Forelimb muscle (tissue), 1 donor: ENCODE measurements at places on chromosomes 13 and 19. TPM values are rescaled to one million over a fixed set of nuclear protein-coding genes. Genes with fewer than 3 reads are reported as not detected.

DNA sequence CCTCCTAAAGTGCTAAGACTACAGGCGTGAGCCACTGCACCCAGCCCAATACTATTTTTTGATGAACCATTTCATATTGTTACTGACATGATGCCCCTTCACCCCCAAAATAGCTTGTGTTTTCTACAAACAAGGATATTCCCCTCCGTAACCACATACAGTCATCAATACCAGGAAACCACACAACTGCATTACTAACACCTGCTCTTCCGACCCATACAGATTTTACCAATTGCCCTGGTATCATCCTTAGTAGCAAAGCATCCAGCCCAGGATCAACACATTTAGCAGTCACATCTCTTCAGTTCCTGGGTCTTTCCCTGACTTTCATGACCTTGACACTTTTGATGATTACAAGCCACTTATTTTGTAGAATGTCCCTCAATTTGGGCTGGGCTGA lies 33.6 kb downstream of the KCTD15 start:
- DNase-seq, result no peak

The PRR20B gene
- not detected for polyA plus RNA-seq

The SLC6A16 gene
- polyA plus RNA-seq, result 1.0 TPM

The CTXN1 gene
- polyA plus RNA-seq, result 2.0 TPM

DNA sequence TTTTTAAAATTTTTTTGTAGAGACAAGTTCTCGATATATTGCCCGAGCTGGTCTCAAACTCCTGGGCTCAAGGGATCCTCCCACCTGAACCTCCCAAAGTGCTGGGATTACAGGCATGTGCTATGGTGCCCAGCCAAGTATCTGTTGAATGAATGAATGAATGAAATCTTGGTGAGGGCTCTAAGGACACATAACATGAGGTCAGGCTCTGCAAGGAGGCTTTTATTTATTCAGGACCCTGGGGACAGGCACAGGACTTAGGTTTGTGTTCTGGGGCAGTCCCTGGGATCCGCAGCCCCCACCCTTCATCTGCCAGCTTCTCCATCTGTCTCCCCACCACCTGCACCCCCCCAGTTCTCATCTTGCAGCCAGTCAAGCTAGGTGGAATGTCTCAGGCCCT lies 4.6 kb downstream of the PTGIR start:
- DNase-seq, result no peak

The KLK4 gene
- not detected for polyA plus RNA-seq

DNA sequence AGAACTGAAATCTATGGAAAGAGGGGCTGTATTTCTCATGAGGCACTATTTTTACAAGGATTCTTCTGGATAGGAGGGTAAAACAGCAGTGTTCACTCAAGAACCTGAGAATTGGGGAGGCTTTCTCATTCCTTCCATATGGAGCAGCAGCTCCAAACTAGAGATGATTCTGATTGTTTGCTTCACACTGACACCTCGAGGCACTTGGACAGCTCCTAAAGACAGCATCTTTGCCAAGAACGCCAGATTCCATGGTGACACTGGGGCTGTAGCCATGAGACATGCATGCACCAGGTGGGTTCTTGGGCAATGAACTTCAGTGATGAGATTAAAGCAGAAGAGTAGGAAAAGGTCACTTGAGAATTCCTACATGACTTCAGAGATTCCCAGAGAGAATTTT lies 361.5 kb upstream of the HTR2A start:
- no peak for DNase-seq

The EDNRB gene
- polyA plus RNA-seq, result 9.1 TPM

DNA sequence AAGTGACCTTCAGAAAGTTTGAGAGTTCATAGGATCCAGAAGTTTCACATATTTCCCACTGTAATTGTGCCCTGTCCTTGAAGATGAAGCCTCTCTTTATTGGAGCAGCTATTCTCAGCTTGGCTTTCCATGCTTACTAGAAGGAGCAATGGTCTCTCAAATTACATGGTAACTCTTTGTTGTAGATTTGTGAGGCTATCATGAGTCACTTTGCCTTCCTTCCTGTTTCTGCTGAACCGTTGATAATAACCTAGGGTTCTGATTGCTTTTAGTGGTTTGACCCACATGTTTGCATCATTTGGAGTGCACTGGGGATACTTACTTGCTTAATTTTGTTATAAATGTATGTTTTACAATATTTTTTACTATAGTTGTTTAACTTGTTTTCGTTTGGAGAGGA lies 772.9 kb upstream of the SLITRK6 start:
- no peak for DNase-seq

The COX7A1 gene
- polyA plus RNA-seq, result 219 TPM

GRCh38 chr13:29676941-29677452 lies 81.5 kb upstream of the SLC7A1 start:
- no peak for DNase-seq

The ZNF625 gene
- polyA plus RNA-seq, result 4.2 TPM

- DNase-seq, result no peak
Measured at GRCh38 chr13:63167699-63168337, 1752.2 kb upstream of the PCDH20 start.

GRCh38 chr13:99335603-99336002 lies 28.4 kb upstream of the GPR183 start:
- DNase-seq, result no peak

The RFPL4AL1 gene
- 0.63 TPM for polyA plus RNA-seq

DNA sequence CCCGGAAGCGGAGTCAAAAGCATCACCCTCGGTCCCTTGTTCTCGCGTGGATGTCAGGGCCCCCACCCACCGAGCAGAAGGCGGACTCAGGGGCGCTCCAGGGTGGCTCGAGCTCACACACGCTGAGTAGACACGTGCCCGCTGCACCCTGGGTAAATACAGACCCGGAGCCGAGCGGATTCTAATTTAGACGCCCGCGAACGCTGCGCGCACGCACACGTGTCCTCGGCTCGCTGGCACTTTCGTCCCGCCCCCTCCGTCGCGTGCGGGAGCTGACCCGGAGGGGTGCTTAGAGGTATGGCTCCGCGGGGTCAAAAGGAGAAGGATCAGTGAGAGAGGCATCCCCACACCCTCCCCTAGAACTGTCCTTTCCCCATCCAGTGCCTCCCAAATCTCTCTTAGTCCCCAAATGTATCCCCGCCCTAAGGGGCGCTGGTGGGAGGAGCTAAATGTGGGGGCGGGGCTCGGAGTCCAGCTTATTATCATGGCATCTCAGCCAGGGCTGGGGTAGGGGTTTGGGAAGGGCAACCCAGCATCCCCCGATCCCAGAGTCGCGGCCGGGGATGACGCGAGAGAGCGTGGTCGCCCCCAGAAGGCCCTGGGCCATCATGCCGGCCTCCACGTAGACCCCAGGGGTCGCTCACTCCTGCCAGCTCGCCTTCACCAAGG lies 451 bp upstream of the ICAM5 start:
- DNase-seq, result no peak

DNA sequence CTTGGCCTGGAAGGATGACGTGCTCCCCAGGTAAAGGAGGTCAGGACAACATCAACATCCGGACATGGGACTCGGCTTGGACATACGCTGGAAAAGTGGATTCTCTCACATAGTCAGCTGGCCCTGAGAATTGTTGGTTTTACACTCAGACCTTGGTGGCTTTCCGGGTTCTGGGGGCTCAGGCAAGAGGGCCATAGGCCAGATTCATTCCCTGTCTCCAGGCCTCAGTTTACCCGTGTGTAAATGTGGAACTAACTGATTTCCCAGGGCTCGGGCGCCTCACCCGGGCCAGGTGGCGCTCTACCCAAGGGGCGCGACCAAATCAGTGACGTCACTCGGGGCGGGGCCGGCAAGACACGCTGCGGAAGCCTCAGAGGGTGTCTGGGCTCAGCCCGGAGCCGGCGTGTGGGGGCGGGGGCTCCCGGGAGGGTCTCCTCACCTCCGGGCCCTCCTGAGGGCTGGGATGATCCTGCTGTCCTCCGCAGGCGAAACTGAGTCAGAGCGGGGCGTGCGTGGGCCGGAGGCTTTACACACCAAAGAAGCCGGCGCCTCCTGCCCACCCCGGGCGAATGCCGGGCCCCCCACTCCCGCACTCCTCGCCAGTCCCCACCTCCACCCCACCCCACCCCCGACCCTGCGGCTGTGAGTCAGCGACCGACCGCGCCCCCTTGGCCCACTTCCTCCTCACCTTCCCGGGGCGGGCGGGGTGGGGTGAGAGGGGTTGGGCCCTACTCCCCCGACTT lies 862 bp upstream of the VASP start:
- DNase-seq, result no peak

- DNase-seq, result no peak
Measured at GRCh38 chr13:34762312-34762711, 179.8 kb upstream of the NBEA start.

DNA sequence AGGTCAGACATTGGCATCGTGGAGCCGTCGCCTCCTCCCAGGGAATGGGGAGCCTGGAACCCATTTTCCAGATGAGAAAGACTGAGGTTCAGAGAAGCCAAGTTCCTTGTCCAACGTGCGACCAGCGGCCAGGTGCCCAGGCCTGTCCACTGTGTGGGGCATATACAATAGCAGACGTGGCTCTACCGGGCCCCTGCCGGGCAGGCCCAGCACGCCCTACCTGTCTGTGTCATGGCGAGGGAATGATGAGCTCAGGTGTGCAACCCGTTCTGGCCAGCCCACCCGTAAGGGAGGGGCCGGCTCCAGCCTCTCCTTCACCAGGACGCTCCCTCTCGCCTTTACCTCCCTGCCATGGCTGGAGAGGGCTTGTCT lies 837 bp downstream of the GNA15 start:
- DNase-seq, result no peak

The PROZ gene
- polyA plus RNA-seq, result not detected

The PCDH9 gene
- polyA plus RNA-seq, result 2.1 TPM

DNA sequence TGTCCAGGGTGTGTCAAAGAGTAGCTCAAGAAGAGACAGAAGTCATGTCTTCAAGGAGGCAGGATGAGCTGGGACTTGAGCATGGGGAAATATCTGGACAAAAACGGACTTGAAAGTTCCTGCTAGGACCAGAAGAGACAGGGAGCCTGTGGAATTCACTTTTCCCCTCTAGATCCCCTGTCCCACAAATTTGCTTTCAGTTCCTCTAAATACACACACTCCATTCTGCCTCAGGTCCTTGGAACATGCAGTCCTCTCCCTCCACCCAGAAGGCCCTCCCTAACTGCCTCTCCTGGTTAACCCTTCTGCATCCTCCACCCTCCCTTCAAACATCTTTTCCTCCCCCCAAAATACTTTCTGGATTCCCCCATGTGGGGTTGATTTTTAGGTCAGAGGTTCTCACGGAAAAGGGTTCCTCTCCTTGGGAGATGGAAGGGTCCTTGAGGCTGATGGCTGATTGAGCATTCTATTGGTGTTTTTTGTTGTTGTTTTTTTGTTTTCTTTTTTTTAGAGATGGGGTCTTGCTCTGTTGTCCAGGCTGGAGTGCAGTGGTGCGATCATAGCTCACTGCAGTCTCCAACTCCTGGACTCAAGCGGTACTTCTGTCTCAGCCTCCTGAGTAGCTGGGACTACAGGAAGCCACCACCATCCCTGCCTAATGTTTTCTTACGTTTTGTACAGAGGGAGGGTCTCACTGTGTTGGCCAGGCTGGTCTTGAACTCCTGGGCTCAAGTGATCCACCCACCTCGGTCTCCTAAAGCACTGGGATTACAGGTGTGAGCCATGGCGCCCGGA lies 6.9 kb upstream of the RETN start:
- DNase-seq, result no peak

GRCh38 chr13:42021851-42022250 lies 26.6 kb upstream of the DGKH start:
- no peak for DNase-seq

DNA sequence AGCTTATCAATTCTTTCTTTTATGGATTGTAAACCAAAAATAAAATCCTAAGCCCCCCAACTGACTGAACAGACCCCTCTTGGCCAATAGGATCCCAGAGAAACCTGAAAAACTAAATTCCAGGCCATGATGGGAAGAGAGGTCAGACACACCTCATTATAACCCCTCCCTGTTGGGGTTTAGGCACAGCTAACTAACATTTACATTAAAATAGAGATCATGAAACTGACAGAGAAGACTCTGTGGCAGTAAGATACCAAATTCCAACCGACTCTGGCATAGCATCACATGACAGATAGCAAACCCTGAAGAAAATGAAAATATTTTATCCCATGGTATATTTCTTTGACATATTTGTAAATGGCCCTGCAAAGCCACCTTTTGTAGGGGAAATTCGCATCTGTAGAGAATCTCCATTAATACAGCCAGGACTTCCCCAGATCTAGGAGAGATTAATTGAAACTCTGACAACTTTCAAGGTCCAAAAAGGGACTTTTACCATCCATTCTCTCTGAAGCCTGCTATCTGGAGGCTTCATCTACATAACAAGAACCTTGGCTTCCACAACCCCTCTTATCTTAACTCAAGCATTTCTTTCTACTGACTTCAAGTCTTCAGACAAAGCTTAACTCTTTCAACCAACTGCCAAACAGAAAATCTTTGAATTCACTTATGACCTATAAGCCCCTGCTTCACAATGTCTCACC lies 27.1 kb upstream of the GAS6 start:
- no peak for DNase-seq

The ADGRE1 gene
- 0.13 TPM for polyA plus RNA-seq

DNA sequence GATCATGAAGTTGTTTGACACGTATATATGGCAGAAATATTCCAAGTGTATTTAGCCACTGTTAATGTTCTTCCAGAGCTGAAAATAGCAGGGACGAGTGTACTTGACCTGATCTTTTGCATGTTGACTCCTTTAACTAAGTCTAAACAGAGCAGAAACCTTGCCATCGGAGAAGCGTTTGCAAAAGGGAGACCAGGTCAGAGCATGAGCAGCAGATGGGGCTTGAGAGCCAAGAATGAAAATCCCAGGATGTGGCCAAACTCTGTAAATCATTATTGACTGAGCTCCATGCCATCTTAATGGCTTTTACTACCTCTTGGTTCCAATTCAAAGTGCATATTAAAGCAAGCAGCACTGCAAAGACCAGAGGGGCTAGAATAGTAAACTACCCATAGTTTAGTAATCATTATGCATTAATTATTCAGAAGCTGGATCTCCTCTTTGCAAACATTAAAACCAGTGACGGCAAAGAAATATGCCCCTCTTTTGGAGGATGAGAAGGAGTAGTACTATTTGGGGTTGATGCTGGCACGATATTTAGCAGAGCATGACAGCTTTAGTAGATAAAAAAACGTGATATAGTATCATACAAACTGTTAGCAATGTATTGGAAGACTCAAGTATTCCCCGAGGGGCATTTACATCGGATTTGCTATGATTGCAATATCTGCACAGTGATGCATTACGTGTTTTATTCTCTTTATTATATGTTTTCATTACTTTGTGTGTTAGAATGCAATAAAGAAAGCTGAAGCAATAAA lies 55.7 kb downstream of the FAM216B start:
- no peak for DNase-seq

The MISP3 gene
- polyA plus RNA-seq, result 0.65 TPM

The KIR3DL1 gene
- polyA plus RNA-seq, result not detected

DNA sequence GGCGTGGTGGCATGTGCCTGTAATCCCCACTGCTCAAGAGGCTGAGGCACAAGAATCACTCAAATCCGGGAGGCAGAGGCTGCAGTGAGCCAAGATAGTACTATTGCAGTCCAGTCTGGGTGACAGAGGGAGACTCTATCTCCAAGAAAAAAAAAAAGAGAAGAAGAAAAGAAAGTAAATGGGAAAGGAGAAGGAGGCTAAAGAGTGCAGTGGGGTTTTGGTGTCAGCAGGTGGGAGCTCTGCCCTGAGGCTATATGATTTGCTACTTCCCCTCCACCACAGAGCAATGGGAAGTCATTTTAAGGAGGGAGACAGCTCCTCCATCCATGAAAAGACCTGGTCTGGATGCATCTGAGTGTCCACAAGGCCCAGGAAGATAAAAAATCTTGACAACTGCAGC lies 23.1 kb downstream of the UNC13A start:
- DNase-seq, result no peak

- DNase-seq, result no peak
Measured at GRCh38 chr13:99367663-99368448, 60.7 kb upstream of the GPR183 start.

- DNase-seq, result peak; percentile 35
Measured at GRCh38 chr13:52879950-52880741, 31.7 kb upstream of the PCDH8 start.

The SCEL gene
- polyA plus RNA-seq, result not detected
